RWPE1 (cell line): ENCODE measurements at places on chromosomes 13 and 19.

DNA sequence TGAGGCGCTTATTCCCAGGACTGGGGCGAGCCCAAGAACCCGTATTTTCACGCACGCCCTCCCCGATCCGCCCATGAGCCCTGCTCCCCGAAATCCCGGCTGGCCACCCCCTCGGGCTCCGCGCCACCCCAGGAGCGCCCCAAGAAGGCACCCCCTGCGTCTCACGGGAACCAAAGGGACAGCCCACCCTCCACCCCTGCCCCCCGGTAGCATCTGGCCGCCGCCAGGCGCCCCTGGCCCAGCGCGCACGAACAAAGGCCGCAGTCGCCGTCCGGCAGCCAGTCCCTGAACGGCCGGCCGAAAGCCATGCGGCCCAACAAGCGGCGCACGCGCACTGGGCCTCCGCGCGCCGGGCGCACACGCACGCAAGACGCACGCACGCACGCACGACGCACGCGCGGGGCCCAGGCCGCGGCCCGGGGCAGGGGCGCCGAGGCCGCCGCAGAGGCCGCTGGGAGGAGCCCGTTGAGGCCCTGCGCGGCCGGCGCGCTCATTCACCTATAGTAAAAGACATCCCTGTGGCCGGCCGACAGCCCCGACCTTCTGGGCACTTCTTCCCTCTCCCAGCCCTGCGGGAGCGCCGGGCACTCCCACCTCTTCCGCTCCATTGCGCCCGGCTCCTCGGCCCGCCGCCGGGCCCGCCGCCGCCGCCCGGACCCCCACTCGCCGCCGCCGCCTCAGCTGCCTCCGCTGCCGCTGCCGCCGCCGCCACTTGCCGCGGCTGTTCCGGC lies 476 bp downstream of the MBD3 start:
- DNase-seq = peak; percentile 86

DNA sequence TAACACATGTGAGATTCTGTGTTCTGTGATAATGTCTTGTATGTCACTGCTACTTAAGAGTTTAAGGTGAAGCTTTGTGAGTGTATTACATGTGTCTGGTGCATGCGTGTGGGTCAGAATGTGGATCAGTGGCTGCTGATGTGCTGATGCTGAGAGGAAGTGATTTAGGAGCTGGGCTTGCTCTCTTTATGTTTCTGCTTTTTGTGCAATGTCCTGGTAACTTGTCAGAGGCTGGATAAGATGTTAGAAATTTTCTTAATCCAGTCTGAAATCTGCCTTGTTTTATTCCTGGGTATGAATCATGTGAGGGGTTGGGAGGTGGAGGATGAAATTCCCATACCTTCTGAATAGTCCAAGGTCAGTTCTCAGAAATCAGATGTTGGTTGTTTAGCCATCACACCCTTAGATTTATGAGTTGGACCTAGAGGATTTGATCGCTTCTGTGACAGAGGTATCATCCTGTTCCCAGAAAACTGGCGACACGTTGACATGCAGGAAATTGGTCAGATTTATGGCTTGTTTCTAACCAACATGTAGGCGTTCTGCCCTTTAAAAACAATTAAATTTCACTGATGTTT lies 24.5 kb upstream of the CXCL17 start:
- DNase-seq = no peak

GRCh38 chr13:111365149-111366005 lies 44.9 kb downstream of the TEX29 start:
- DNase-seq = no peak

DNA sequence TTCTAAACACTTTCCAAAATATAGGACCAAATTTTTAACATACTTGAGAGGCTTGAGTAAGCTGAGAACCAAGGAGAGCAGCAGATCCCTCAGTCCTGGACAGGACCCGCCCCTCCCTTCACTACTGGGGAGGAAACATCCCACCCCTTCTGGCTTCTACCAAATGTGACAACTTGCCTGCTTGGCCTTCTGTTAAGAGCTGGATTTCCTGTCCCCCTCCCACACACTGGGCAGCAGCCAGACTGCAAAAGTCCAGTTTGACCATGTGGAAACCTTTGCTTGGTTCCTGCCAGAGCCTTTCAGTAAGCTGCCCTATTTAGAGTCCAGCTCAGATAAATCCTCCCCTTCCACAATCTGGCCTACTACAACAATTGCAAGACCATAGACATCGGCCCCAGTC lies 84.3 kb downstream of the FGF14 start:
- no peak for DNase-seq
